ENCODE measurements at places on chromosomes 7 and 10. TPM values are rescaled to one million over a fixed set of nuclear protein-coding genes. Genes with fewer than 3 reads are reported as not detected.
A peak's percentile ranks its signal among the peaks of the same experiment; 100 is the strongest.

GRCh38 chr10:91924212-91925021 is 847 bp downstream of the BTAF1 start:
- H3K36me3 ChIP-seq, result no peaks in the 10 kb centered on the region
- H3K27ac ChIP-seq, result peak overlapping the region; percentile 95
- peaks cover 23% of the 10 kb centered on the region for H3K4me1 ChIP-seq
- DNase-seq, result no peak

DNA sequence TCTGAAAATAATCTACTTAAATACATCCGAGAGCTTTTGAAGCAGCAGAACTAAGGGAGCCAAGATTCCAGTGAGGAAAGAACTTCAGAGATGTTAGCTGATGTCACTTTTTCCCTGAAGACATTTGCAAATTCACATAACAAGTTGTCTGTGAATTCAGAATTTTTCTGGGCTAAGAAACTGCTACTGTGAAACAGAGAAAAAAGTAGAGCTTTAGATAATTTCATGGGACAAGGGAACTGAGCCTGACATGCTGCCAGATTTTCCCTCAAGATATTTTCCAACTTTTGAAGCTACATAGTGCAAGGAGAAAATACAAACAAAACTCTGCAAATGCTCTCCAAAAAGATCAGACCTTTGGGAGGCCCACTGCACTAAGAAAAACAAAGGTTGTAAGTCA is 484.2 kb downstream of the ANKRD7 start:
- H3K36me3 ChIP-seq, result no peaks in the 10 kb centered on the region
- no peak overlapping the region for H3K4me3 ChIP-seq
- no peaks in the 10 kb centered on the region for H3K4me1 ChIP-seq
- DNase-seq, result no peak

GRCh38 chr10:53135897-53136253 is 363.3 kb upstream of the MBL2 start:
- no peaks in the 10 kb centered on the region for H3K36me3 ChIP-seq
- no peaks in the 10 kb centered on the region for H3K4me1 ChIP-seq
- no peak for DNase-seq
- no peak overlapping the region for H3K4me3 ChIP-seq
- no peaks in the 10 kb centered on the region for H3K27me3 ChIP-seq
- H3K27ac ChIP-seq, result no peak overlapping the region

GRCh38 chr10:113808168-113808567 is 45.7 kb downstream of the DCLRE1A start:
- H3K27ac ChIP-seq, result no peak overlapping the region
- no peak overlapping the region for H3K4me3 ChIP-seq
- H3K4me1 ChIP-seq, result no peaks in the 10 kb centered on the region
- H3K36me3 ChIP-seq, result no peaks in the 10 kb centered on the region

GRCh38 chr7:55775051-55775420 is 87.5 kb downstream of the SEPTIN14 start:
- no peaks in the 10 kb centered on the region for H3K4me1 ChIP-seq
- H3K27ac ChIP-seq, result no peak overlapping the region
- DNase-seq, result no peak
- no peak overlapping the region for H3K4me3 ChIP-seq
- H3K27me3 ChIP-seq, result no peaks in the 10 kb centered on the region

DNA sequence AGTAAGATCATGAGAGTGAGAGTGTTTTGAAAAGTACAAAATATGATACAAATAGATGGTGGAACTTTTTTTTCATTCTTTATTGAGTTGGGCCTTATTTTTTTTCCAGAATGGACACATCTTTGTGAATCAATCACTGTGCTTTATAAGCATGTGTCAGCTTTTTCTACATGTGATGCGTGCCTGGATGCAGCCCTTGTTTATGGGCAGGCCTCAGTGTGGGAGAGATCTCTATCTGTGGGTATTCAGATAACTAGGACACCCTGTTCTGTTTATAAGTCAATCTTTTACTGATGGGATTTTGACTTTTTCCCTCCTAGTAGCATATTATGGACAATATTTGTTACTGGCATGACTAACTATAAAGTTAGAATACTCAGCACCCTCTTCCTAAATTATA is 42.9 kb upstream of the IKZF1 start:
- H3K36me3 ChIP-seq, result no peaks in the 10 kb centered on the region
- no peaks in the 10 kb centered on the region for H3K4me1 ChIP-seq
- no peak overlapping the region for H3K27ac ChIP-seq
- DNase-seq, result no peak
- H3K4me3 ChIP-seq, result no peak overlapping the region

DNA sequence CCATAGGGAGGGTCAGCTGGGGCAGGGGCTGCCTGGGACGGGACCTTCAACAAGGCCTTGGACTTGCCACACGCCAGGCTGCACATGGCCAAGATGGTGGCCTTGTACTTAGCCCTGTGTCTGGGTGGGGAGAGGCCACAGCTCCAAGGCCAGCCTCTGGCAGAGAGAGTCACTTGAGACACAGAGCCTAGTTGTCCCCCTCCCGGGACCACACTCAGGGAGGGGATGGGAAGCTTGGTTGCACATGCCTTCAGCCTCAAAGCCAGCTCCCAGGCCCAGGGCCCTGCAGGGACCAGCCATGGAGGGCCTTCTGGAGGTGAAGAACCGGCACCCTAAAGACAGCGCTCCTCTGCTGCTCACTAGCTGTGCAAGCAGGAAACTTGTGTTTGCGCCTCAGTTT is 16.7 kb downstream of the MMRN2 start:
- H3K4me3 ChIP-seq, result no peak overlapping the region
- DNase-seq, result no peak
- no peak overlapping the region for H3K27ac ChIP-seq
- peaks cover 44% of the 10 kb centered on the region for H3K36me3 ChIP-seq
- H3K27me3 ChIP-seq, result no peaks in the 10 kb centered on the region

DNA sequence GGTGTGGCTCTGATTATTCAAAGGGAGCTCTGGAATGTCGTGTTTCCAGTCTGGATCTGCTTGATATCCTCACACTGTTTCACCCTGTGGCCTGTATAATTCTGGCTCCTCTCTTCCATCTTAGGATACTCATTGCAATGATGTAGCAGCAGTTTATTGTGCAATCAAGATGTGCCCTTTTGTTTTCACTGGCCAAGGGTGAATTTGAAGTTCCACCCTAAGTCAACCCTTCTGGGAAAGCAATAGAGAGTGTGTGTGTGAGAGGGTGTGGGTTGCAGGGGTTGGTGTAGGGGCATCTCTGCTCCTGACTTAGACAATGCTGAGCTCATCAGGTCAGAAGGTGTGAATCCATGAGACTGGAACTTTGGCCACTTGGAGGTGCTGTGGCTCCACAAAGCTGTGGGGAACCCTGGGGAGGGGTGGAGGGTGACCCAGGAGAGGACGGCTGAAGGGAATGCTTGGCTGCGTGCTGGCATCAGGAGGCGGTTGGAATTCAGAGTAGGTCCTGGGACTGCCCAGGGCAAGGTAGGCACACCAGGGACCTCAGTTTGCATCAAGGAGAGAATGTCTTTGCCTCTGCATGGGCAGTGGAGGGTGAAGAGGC is 118.0 kb upstream of the PRSS58 start:
- no peaks in the 10 kb centered on the region for H3K4me1 ChIP-seq
- no peak overlapping the region for H3K27ac ChIP-seq
- H3K36me3 ChIP-seq, result no peaks in the 10 kb centered on the region

GRCh38 chr10:102959360-102959759 is 41.3 kb downstream of the CNNM2 start:
- H3K4me1 ChIP-seq, result no peaks in the 10 kb centered on the region
- DNase-seq, result no peak

DNA sequence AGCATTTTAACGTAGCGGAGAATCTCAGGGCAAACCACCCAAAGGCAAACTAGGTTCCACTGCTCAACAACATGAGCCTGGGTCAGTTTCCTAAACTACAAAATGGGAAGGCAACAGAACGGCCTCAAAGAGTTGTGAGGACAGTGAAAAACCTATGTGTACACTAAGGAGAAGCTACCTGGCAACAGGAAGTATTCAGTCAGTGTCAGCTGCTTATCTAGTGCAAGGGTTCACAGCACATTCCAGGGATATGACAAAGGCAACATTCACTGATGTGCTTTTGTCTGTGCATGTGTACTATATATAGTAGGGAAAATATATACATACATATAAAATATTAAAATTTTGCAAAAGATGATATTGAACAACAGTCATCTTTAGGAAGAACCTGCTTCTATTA is 17.2 kb downstream of the NUDCD3 start:
- no peak overlapping the region for H3K27ac ChIP-seq
- no peak for DNase-seq
- no peak overlapping the region for H3K4me3 ChIP-seq
- H3K27me3 ChIP-seq, result no peaks in the 10 kb centered on the region
- peaks cover 70% of the 10 kb centered on the region for H3K36me3 ChIP-seq

- no peaks in the 10 kb centered on the region for H3K4me1 ChIP-seq
- no peak for DNase-seq
- no peaks in the 10 kb centered on the region for H3K27me3 ChIP-seq
Observed at GRCh38 chr7:136687693-136688322, 180.6 kb upstream of the CHRM2 start.

GRCh38 chr7:14228341-14228740 is 238.9 kb upstream of the ETV1 start:
- H3K36me3 ChIP-seq, result no peaks in the 10 kb centered on the region
- DNase-seq, result no peak

- no peaks in the 10 kb centered on the region for H3K4me1 ChIP-seq
- no peaks in the 10 kb centered on the region for H3K36me3 ChIP-seq
- no peak overlapping the region for H3K27ac ChIP-seq
- H3K4me3 ChIP-seq, result no peak overlapping the region
- no peak for DNase-seq
- no peaks in the 10 kb centered on the region for H3K27me3 ChIP-seq
Observed at GRCh38 chr10:11810313-11810766, 12.8 kb upstream of the PROSER2 start.

- H3K4me1 ChIP-seq, result peaks cover 30% of the 10 kb centered on the region
Observed at GRCh38 chr7:37346761-37347160, 101.9 kb downstream of the ELMO1 start.

- no peak for DNase-seq
- no peaks in the 10 kb centered on the region for H3K27me3 ChIP-seq
- no peak overlapping the region for H3K27ac ChIP-seq
- no peaks in the 10 kb centered on the region for H3K4me1 ChIP-seq
- no peak overlapping the region for H3K4me3 ChIP-seq
- H3K36me3 ChIP-seq, result no peaks in the 10 kb centered on the region
Observed at GRCh38 chr7:68476966-68477365, 1121.3 kb upstream of the AUTS2 start.

DNA sequence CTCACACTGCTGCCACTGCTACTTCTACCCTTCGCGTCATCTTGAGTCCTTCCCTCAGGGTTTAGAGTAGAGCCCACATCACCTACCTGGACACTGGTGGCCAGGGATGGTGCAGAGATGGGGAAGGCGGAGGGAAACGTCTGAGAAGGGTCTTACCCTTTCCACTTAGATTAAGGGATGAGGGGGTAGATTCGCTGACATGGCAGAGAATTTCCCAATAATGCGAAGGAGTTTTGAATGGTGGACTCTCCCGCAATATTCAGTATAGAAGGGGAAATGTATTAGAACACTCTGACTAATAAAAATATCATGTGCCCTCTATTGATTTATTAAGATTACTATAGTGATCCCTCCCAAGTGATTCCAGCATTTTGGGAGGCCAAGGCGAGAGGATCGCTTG is 209.5 kb upstream of the KIAA1217 start:
- H3K27ac ChIP-seq, result no peak overlapping the region
- H3K4me1 ChIP-seq, result peaks cover 6% of the 10 kb centered on the region
- H3K4me3 ChIP-seq, result no peak overlapping the region
- DNase-seq, result no peak

DNA sequence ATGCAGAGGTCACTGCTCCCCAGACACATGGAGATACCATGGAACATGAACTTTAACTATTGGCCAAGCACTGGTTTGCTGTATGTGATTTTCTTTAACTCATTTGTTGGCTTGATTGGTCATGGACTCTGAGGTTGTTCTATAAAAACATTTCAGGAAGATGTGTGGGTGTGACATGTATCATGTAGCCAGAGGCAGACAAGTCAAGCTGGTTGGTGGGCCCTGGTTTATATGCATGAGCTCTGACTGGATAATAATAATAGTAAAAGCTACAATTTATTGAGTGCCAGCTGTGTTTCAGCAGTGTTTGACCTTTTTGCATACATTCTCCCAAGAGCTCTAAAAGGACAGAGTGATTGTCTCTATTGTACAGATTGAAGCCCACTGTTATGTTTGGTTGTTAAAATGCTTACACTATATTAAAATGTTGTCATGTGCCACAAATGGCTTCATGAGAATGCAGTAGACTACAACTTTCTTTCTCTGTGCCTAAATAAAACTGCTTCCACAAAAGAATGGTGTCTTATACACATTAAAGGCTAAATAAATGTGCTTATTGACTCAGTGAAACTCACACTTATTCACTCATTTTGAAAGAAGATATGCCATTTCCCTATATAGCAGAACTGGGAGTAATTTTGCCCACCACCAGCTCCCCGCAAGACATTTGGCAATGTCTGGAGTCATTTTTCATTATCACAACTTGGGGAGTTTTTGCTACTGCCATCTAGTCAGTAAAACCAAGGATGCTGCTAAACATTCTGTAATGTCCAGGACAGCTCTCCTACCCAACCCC is 243.6 kb upstream of the NFE2L3 start:
- no peaks in the 10 kb centered on the region for H3K27me3 ChIP-seq
- no peaks in the 10 kb centered on the region for H3K36me3 ChIP-seq
- no peaks in the 10 kb centered on the region for H3K4me1 ChIP-seq
- DNase-seq, result no peak
- no peak overlapping the region for H3K27ac ChIP-seq

GRCh38 chr7:95723583-95724180 is 48.7 kb upstream of the DYNC1I1 start:
- H3K4me3 ChIP-seq, result no peak overlapping the region
- no peaks in the 10 kb centered on the region for H3K36me3 ChIP-seq
- no peak for DNase-seq
- H3K27ac ChIP-seq, result no peak overlapping the region

DNA sequence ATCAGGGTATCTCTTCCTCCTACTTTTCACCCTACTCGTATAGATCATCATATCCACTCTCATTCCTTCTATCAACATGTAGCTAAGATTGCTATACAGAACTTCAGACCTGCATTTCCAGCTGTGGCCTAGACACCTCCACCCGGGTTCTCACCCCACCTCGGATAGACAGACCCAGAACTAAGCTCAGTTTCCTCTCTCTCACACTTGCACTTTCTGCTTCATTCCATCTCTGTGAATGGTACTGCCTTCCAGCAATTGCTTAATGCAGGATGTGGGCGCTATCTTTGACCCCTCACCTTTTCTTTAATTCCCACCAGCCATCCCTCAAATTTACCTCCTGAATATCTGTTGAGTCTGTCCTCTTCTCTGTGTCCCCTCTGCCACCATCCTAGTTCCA is 35.7 kb downstream of the AGK start:
- H3K27ac ChIP-seq, result no peak overlapping the region
- DNase-seq, result no peak
- H3K4me1 ChIP-seq, result no peaks in the 10 kb centered on the region
- no peaks in the 10 kb centered on the region for H3K27me3 ChIP-seq
- no peak overlapping the region for H3K4me3 ChIP-seq

Gene CLDN3
- total RNA-seq, result 30.3 TPM

Gene GDF2
- total RNA-seq, result not detected

Gene CHST3
- 15.0 TPM for total RNA-seq

Gene CCDC3
- 5.0 TPM for total RNA-seq

Gene CYP3A4
- not detected for total RNA-seq

Gene TYW1B
- 5.8 TPM for total RNA-seq

Gene FAM25G
- not detected for total RNA-seq

Gene SFTPA2
- 22,500 TPM for total RNA-seq

Gene AKR1D1
- not detected for total RNA-seq

Gene FAM25A
- total RNA-seq, result not detected

Gene XRCC2
- 1.3 TPM for total RNA-seq

Gene PSD
- 4.3 TPM for total RNA-seq

Gene ACSL5
- 33.2 TPM for total RNA-seq
